ENCODE measurements at places on chromosomes 11 and 22. TPM values are rescaled to one million over a fixed set of nuclear protein-coding genes. Genes with fewer than 3 reads are reported as not detected.

GRCh38 chr11:11731311-11732083 is 109.7 kb upstream of the GALNT18 start:
- DNase-seq: no peak

DNA sequence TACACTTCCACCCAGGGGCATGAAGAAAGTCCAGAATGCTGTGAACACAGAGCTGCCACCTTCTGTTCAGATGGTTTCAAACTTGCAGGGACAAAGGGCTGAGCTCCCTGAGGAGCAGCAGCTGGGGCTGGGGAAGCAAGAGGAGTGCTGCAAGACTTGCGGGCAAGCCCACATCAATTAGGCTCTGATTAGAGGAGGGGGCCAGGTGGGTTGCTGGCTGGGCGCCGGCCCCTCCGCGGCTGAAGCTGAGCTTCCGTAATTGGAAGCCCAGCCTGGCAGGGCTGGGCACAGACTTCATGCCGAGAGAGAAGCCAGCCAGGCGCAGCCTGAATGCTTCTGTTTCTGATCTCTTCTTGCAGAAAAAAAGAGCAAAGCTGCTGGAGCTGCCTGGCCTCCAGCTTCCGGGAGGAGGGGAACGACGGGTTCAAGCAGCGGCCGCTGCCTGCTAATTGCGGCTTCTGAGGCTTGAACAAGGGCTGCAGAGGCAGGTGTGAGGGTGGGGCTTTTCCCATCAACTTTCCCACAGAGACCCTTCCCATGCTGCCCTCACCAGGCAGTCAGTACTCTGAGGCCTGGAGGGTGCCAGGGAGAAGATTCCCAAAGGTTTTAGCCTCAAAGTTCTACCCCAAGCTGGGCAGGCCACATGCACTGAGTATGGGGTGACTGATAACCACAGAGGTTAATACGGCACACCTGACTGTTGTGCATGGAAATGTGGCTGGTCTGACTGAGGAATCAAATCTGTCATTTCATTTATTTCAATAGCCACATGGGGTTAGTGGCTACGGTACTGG is 91.1 kb upstream of the LMO1 start:
- DNase-seq: no peak

DNA sequence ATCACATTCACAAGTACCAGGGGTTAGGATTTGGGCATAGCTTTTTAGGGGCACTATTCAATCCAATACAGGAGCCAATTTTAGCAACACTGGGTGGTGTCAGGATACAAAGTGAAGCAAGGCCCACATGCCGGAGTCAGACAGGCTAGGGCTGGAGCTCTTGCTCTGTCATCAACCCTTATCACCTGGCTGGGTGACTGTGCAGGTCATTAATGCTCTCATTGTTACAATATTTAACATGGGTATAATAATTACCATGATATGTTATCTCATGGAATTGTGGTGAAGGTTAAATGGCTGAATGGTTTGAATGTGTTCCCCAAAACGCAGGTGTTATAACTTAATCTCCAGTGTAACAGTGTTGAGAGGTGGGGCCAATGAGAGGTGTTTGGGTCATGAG is 143.3 kb upstream of the THY1 start:
- no peak for DNase-seq

The SEPTIN3 gene
- total RNA-seq: 24.4 TPM

The RAB3IL1 gene
- 0.67 TPM for total RNA-seq

GRCh38 chr11:69440876-69441275 is 40.6 kb upstream of the LINC01488 start:
- no peak for DNase-seq

The PYGM gene
- total RNA-seq: 1.4 TPM

DNA sequence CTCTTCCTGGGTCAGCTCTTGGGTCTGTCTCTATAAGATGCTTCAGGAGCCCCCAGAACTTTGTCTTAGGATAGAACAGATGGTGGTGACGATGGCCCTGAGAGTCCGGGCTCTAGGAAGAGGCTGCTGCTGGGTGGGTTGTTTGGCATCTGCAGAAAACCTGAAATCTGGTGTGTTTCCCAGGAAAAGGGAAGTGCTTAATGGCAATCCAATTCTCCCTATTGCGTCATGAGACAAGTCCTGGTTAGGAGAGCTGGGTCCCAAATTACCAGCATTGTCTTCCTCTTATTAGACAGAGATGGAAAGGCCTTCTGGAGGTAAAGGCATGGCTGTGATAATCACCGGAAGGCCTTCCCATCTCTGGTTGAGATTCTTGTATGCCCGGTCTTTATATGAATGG is 48.9 kb upstream of the GRAMD1B start:
- no peak for DNase-seq

The DMC1 gene
- total RNA-seq: 3.0 TPM

- no peak for DNase-seq
Measured at GRCh38 chr11:57626895-57627294, 22.8 kb downstream of the YPEL4 start.

- no peak for DNase-seq
Measured at GRCh38 chr11:83063073-83063754, 8.5 kb downstream of the RAB30 start.

The FGF4 gene
- not detected for total RNA-seq

GRCh38 chr22:22910272-22911240 is 22.9 kb downstream of the IGLL5 start:
- no peak for DNase-seq

- no peak for DNase-seq
Measured at GRCh38 chr11:117601006-117601708, 195.9 kb downstream of the DSCAML1 start.

The APOA4 gene
- total RNA-seq: not detected

GRCh38 chr11:27786331-27786730 is 86.1 kb upstream of the BDNF start:
- no peak for DNase-seq

The PDGFB gene
- 6.7 TPM for total RNA-seq

DNA sequence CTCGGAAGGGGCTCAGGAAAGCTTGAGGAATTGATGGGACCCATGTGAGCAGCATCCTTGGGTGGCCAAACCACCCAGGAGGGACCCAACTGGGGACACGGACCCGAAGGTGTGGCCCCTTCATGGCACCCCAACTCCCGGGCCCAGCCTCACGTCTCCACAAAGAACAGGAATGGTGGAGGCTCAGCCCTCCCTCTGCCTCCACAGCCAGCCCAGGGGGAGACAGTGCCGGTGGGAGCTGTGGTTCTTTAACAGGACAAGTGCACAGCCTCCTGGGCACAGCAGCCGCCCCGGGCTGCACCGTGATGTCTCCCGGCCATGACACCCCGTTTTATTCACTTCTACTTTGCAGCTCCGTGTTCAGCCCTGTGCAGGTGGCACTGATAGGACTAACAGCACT is 587.2 kb downstream of the BRD1 start:
- DNase-seq: no peak

- DNase-seq: no peak
Measured at GRCh38 chr11:119263352-119263940, 53.5 kb downstream of the MCAM start.

The RCOR2 gene
- total RNA-seq: 39.4 TPM

The KRTAP5-2 gene
- total RNA-seq: not detected

The UBTFL1 gene
- total RNA-seq: not detected

The CCDC88B gene
- total RNA-seq: 6.2 TPM

The GP1BB gene
- 7.7 TPM for total RNA-seq

GRCh38 chr11:123228496-123229163 is 33.6 kb upstream of the CLMP start:
- DNase-seq: no peak

- peak; percentile 79 for DNase-seq
Measured at GRCh38 chr22:24592851-24593558, at the start of gene LRRC75B. Gene LRRC75B, minus strand, starts transcription at chr22:24593073. Its CDS starts 34 bp downstream, at chr22:24593039.

The PLAAT2 gene
- not detected for total RNA-seq

GRCh38 chr11:6448574-6448973 is 7.8 kb upstream of the HPX start:
- DNase-seq: no peak

DNA sequence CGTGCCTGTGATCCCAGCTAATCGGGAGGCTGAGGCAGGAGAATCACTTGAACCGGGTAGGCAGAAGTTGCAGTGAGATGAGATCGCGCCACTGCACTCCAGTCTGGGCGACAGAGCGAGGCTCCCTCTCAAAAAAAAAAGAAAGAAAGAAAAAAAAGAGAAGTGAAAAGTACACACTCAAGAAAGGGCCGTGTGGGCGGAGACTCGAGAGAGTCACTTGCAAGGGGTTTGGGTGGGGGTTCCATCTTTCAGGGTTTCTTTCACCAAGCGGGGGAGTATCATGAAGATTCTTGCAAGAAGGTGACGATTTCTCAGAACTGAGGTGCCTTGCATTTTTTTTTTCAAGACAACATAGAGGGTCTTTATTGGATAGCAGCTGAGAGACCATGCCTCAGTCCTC is 4.0 kb upstream of the IFITM5 start:
- no peak for DNase-seq

DNA sequence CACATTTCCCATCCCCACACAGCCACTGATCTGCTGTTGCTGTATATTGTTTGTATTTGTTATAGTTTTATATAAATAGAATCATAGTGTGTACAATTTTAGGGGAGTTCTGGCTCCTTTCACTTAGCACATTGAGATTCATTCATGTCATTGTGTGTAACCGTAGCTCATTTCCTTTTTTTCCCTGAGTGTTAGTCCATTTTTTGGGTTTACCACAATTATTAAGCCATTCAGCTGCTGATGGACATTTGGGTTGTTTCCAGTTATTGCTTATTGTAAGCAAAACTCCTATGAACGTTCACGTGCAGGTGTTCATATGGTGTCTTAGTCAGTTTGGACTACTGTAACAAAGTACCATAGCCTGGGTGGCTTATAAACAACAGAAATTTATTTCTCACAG is 33.6 kb upstream of the ADORA2A start:
- no peak for DNase-seq

GRCh38 chr11:87528752-87529151 is 491.0 kb downstream of the TMEM135 start:
- DNase-seq: no peak

The C1QTNF4 gene
- total RNA-seq: 4.0 TPM

The CNTN5 gene
- 0.50 TPM for total RNA-seq

- DNase-seq: no peak
Measured at GRCh38 chr11:122617297-122617696, 38.2 kb upstream of the UBASH3B start.

- DNase-seq: no peak
Measured at GRCh38 chr11:130024361-130024760, 21.7 kb upstream of the PRDM10 start.

The APOL3 gene
- not detected for total RNA-seq

The CCDC116 gene
- total RNA-seq: 1.4 TPM

- no peak for DNase-seq
Measured at GRCh38 chr22:20433191-20433590, 4.4 kb downstream of the SCARF2 start.

- no peak for DNase-seq
Measured at GRCh38 chr11:68979931-68980775, 633 bp downstream of the MRGPRD start.

The SYT12 gene
- 0.20 TPM for total RNA-seq

The MMP12 gene
- total RNA-seq: not detected

GRCh38 chr22:17471886-17472535 is 91.3 kb upstream of the SLC25A18 start:
- no peak for DNase-seq

- no peak for DNase-seq
Measured at GRCh38 chr22:19853058-19853878, 1.4 kb downstream of the GNB1L start.

DNA sequence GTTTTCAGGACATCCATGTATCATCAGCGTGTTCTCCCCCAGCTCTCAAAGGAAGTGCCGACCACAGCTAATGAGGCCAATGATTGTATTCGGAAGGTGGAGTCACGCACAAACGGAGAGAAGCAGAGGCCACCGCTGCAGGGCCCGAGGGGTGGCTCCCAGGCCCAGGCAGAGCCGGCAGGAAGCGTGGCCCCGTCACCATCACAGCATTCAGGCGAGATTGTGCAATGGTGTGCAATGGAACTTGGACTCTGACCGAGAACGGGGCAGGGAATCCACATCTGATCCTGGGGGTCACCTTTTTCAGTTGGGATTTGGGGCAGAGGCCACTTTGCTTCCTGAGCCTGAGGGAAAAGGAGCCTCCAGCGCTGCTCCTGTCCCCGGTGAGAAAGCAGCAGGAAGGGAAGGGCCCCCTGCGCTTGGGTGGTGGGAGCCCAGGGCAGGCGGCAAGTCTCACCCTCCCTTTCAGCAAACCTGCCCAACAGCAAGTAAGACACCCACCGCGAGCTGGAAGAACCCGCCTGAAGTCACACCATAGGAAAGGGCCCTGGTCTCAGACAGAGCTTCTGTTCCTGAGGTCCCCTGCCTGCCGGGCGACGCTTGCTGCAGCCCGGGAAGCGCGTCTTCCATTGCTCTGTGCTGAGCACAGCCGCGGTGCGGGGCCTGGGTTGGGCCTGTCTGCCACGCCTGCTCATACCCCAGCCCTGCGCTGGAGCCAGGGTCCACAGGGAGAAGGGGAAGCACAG is 1430.7 kb downstream of the BRD1 start:
- DNase-seq: no peak

DNA sequence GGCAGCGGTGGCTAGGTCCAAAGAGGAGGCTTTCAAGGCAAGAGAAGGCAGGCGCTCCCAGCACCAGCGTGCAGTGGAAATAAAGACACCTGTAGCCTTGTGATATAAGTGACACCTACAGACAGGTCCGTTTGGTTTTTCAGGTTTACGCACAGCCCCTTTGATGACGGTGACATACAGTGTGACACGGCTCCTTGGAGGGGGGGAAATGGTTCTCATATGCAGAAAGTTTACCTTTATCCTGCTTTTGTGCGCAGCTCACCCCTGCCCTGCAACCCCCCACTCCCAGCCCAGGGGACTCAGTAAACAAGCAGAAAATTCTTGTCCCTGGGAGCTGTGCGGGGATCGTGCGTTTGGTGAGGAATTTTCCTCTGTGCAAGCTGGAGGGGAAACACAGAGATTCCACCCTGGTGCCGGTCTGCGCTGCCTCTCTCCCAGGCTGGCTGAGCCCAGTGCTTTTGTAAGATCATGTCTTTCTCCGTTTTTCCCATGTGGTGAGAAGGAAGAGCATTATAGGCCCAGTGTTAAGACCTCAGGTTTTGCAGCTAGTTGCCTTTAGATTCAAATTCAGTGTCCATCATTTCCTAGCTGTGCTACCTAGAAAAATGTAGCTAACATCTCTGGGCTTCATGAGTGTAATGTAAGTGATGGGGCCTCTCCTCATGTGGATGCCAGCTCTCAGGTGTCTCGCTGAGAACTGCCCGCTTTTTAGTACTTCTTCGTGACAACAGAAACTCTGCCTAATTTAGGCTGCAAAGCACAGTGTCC is at the start of gene ELF5:
Gene ELF5 (minus strand): TSS at position 113 of the 768 bp plus-strand sequence. CDS start 8,045 bp downstream, outside the sequence.
- peak; percentile 14 for DNase-seq

DNA sequence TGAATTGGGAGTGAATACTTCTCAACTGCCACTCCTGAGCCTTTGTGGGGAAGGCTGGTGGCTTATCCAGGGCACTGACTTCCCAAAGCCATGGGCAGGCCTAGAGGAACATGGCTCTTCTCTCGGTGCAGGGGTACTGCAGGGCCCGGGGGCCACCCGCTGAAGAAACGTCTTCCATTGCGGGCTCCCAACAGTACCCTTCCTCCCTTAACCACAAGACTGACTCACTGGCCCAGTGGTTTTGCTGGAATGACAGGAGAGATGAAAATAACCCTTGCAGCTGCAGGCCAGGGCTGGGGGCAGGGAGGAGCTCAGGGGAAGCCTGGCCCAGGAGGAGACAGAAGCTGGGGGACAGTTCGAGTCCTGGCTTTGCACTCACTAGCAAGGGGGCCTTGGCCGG is 13.5 kb downstream of the TXN2 start:
- no peak for DNase-seq

GRCh38 chr22:42270176-42270509 is 310 bp downstream of the TCF20 start:
- peak; percentile 25 for DNase-seq

The PANX3 gene
- total RNA-seq: not detected

GRCh38 chr22:37499027-37499707 is 13.0 kb upstream of the MFNG start:
- DNase-seq: no peak

Measured in progenitor cell of endocrine pancreas (in vitro differentiated cells).